Left lung (tissue), 14 donors: ENCODE measurements at places on chromosomes 2 and 18. TPM values are rescaled to one million over a fixed set of nuclear protein-coding genes. Genes with fewer than 3 reads are reported as not detected.

Gene WNT6
- polyA plus RNA-seq = not detected

Gene CAPN10
- polyA plus RNA-seq = 36.6 TPM

DNA sequence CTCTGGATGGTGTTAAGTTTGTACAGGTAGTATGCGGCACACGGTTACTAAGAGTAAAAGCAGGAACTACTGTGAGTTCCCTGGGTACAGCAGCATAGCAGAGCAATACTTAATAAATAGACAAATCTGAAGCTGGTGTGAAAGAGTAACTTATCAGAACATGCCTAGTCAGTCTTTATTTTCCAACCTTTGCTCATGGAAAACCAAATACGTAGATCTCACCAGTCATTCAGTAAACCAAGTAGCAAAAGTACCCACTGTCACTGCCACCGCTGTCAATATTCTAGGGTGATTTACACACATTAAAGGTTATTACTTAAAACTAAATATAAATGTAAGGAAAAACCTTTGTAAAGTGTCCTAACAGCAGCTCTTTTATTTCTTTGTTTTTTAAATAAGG lies 35.0 kb downstream of the SIGLEC15 start:
- DNase-seq = no peak

DNA sequence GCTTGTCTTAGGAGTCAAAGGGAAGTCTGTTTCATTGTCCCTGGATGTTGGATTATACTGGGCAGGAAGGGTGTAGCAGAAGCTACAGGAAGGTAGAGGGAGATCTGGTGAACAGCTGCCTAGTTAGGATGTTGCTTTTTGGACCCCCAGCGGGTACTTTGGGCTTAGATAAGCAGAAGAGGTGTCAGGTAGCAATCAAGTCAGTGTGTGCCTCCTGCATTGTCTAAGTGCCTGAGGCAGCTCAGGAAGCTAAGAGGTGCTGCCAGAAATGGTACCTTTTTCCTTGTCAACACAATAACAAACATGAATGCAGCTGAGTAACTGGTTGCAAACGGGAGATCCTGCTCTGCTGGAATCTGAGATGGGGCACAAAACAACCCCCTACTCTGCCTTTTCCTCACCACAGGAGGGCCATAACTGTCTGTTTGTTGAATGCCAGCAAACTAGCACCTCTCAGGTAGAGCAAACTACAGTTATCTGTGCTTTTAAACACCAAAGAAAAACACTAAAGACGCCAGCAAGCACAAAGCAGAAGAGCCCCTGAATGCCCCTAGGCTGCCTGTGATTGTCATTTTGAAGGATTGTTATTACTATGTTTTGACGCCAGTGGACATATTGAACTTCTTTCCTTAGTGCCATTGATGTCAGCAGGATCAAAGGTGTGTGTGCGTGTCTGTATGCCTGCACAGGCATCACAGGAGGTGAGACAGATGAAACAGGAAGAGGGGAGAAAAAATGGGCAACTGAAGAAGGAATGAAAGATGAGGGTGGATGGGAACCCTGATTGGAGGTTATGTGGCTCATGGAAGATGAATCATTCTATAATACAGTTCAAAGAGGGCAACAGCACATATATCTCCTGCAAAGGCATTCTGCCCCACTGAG lies 151.4 kb downstream of the ETAA1 start:
- no peak for DNase-seq

DNA sequence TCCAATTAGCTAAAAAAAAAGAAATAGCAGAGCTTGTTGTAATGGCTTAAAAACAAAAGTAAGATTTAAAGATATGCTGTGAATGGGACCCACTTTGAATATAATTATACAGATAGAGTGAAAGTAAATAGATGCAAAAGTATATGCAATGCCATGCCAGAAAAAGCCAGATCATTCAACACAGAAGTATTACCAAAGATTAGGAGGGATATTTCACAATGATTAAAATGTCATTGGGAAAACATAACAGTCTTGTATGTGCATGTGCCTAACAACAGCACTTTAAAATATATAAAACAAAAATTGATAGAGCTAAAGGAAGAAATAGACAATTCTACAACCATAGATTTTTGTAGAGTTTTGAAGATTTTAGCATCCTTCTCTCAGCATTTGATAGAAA lies 19.9 kb upstream of the SIGLEC15 start:
- no peak for DNase-seq

DNA sequence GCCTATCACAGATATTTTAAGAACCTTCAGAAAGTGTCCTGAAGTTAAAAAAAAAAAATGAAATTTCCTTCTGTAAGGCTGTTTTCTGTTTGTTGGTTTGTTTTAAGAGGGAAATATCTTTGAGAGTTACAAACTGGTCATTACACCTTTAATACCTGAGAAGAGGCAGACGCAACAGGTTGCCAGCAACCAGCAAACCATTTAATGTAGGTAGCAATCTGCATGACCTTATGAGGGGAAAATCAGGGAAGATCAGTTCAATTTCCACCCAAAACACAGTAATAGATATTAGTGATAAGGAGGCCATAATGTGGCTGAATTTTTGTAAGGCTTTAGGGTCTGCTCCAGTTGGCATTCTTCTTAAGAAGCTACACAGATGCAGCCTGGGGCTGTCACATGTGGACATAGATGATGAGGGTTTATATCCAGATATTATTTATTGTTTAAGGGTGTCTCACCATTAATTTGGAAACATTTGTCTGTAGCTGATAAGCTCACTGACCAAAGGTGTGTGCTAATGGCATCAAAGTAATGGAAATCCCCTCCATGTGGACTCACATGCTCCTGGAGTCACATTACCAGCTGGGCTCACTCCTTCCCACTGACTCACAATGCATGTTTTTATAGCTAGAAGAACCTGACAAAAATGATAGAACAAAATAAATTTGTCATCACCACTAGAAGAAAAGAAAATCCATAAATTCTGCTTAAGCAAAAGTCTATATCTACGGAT lies 83.5 kb upstream of the DTNA start:
- no peak for DNase-seq

DNA sequence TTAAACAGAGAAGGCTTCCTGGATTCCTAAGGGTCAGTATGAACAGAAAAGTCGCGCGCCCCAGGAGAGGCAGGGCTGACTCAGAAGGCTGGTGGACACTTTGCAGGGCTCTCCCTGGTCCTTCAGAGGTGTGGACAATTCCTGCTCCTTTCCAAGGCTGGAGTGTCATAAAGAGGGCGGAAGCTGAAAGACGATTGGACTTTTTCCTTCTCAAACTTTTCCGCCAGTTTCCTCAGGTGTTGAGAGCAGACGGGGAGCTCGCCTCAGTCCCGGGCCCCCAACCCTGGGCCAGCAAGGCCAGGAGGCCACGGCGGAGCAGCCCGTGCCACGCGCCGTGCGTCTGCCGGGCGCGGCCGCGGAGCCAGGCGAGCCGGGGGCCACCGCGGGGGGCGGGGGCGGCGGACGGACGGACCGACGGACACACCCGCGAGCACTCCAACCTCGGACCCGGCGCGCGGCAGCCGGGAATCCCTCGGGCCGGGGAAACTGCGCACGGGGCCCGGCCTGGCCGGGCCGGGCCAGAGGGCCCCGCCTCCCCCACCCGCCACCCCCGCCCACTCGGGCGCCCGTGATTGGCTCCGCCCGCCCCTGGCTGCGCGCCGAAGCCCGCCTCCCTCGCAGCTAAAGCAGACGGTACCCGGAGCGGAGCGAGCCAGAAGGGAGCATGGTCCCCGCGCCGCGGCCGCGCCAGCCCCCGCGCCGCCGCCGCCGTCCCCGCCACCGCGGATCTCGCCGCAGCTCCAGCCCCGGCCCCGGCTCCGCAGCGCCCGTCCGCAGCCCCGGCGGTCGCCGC lies at the start of gene KLHL29:
Gene KLHL29 (plus strand): TSS at position 629 of the 793 bp plus-strand sequence. CDS start 177,018 bp downstream, outside the sequence.
- DNase-seq = peak; percentile 84

- DNase-seq = no peak
Observed at GRCh38 chr2:205386109-205386508, 296.2 kb upstream of the NRP2 start.

DNA sequence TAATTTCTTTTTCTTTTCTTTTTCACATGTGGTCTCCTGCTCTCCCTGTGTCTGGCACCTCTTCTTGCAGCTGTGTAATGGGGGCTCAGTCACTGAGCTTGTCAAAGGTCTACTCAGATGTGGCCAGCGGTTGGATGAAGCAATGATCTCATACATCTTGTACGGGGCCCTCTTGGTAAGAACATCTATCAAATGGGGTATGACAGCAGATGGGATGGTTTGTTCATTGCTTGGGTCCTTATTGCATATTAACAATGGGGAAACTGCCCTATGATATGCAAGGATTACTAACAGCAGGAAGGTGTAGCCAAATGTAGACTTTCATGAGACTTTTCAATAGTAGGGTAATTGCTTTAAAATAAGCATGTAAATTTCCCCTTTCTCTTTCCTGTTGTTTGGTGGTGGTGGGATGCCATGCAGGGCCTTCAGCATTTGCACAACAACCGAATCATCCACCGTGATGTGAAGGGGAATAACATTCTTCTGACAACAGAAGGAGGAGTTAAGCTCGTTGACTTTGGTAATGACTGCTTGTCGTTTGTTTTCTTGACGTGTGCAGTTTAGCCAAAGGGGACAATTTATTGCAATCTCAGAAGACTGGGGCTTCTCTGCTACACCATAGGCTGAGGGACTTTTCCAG lies 36.5 kb downstream of the MYO3B start:
- DNase-seq = no peak

GRCh38 chr2:65587779-65588178 lies 155.4 kb upstream of the SPRED2 start:
- DNase-seq = no peak

DNA sequence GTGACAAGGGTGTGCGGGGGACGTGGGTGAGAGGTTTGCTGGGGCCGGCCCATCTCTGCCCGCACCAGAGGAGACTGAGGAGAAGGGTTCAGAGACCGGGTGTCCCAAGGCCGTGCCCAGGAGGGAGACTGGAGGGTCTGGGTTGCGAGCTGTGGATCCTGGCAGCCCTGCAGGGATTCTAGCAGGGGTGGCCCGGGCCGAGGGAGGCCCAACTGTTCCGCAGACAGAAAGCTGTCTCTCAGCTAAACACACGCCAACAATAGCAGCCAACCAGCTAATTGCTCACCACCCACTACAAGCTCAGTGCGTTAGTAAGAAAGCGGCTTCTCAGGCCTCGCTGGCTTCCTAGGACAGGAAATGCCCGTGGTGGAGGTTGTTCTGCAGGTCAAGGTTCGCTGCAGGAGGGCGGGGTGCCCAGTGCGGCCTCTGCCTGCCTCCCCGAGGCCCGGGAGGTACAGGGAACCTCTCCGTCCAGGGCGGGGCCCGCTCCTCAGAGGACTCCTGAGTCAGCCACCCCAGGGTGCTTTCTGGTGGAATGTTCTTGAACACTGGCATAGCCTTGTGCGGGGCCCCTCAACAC lies 282.0 kb upstream of the PXDN start:
- DNase-seq = no peak
